ENCODE measurements at places on chromosomes 1 and 21.

- no peak for DNase-seq
Measured at GRCh38 chr1:201226178-201226514, 35.5 kb downstream of the IGFN1 start.

GRCh38 chr1:101356604-101357443 lies 120.0 kb downstream of the S1PR1 start:
- DNase-seq: no peak

- DNase-seq: no peak
Measured at GRCh38 chr1:165328136-165328535, 28.4 kb downstream of the LMX1A start.

GRCh38 chr1:15472587-15472986 lies 3.3 kb upstream of the CELA2B start:
- DNase-seq: no peak

DNA sequence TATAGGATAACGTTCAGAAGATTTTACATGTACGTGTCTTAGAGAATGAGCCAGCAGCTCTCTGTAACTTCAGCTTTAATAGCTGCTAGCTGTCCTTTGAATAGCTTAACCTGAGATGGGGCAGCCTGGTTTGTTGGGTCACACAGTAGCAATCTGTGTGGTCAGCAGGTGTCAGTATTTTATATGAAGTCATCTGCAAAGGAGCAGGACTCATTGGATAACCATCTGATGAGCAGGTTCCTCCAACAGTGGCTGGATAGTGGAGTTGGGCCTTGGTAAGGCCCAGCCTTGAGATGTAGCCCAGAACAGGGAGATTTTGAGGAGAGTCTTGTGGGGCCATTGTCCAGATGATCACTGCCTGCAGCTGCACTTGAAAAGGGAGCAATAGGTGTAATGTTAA lies 6.4 kb downstream of the GSTM5 start:
- DNase-seq: no peak

DNA sequence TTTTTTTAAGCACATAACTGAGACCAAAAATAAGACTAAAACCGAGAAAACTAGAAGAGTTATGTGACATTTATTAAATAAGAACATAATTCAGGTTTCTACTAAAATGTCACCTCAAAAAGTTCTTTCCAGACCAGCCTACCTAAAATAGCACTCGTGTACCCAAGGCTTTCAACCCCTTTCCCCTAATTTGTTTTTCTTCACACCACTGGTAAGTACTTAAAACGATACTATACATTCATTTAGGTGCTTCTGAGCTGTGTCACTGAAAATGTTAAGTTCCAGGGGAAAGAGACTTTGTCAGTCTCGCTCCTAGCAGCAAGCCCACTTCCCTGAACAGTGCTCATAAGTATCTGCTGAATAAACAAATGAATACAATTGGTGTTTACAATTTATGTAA lies 6.8 kb downstream of the RRAGC start:
- no peak for DNase-seq

GRCh38 chr1:165853528-165854075 lies 26.2 kb downstream of the UCK2 start:
- no peak for DNase-seq

DNA sequence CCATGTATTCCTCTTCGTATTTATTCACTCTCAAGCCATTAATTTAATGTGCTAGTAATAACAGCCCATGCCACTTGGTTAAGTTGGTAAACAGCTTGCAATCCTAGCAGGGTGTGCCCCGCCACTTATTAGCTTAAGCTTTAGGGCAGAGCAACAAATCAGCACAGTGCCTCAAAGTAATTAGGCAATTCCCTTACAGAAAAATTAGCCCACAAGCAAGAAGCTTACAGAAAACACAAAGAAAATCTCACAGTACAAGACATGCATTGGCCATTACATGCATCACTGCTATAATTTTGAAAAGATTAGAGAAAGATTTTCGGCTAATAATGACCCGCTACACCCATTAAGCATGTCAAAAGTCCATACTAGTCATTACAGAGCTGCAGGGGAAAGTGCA lies 47.6 kb downstream of the TGFB2 start:
- no peak for DNase-seq
